ENCODE measurements at places on chromosomes 3 and 15.
A peak's percentile ranks its signal among the peaks of the same experiment; 100 is the strongest.

- no peak for DNase-seq
These were observed 16.2 kb downstream of the CEP19 start for GRCh38 chr3:196695849-196696226.

- DNase-seq: no peak
These were observed 32.9 kb downstream of the VGLL4 start for GRCh38 chr3:11610700-11611275.

GRCh38 chr3:105140899-105141367, 225.8 kb upstream of the ALCAM start:
- no peak for DNase-seq

GRCh38 chr3:144107923-144108322, 136.3 kb downstream of the DIPK2A start:
- DNase-seq: no peak

- DNase-seq: no peak
These were observed 102.9 kb downstream of the CACNA1D start for GRCh38 chr3:53597136-53597915.

DNA sequence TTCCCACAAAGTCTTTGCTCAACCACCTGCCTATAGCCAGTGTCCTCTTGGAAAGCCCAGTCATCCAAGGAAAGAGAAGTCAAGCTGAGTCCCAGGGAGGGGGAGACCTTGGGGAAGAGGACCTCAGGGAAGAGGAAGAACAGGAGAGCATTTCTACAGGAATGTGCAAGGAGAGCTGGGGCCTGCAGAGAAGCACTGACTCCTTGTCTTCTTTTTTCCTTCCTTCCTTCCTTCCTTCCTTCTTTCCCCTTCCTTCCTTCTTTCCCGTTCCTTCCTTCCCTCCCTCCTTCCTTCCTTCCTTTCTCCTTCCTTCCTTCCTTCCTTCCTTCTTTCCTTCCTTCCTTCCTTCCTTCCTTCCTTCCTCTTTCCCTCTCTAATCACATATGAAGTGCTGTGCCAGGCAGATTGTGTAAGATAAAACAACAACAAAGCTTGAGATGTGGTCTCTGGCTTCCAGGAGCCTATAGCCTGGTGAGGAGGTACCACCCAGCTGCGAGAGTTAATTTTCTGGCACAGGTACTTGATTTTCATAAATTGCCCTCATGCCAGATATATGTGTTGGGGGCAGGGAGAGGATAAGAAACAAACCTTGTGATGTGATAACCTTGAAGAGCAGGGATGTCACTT, 70.0 kb downstream of the NOX5 start:
- no peak for DNase-seq

- no peak for DNase-seq
These were observed 211.6 kb downstream of the CNTN3 start for GRCh38 chr3:74402821-74403220.

DNA sequence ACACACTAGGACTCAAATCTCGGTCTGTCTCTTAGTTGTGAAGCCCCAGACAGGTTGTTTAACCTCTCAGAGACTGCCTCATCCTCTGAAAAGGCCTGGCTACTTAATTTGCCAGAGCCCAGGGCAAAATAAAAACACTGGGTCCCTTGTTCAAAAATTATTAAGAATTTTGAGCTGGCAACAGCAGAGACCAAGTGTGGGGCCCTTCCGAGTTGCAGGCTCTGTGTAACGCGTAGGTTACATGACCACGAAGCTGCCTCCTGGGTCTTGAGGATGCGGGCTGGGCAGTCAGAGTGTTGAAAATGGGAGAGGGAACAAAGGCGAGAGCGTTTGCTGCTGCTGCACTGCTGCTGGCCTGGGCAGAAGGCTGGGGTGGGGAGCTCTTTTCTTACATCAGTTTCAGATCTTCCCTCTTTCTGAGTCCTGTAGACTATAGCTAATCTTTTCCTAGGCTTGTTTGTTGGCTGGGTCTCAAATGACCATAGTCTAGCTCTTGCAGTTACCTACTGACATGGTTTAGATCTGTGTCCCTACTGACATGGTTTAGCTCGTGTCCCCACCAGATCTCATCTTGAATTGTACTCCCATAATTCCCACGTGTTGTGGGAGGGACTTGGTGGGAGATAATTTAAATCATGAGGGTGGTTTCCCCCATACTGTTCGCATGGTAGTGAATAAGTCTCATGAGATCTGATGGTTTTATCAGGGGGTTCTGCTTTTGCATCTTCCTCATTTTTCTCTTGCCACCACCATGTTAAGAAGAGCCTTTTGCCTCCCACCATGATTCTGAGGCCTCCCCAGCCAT, 49.9 kb downstream of the CLEC3B start:
- no peak for DNase-seq

DNA sequence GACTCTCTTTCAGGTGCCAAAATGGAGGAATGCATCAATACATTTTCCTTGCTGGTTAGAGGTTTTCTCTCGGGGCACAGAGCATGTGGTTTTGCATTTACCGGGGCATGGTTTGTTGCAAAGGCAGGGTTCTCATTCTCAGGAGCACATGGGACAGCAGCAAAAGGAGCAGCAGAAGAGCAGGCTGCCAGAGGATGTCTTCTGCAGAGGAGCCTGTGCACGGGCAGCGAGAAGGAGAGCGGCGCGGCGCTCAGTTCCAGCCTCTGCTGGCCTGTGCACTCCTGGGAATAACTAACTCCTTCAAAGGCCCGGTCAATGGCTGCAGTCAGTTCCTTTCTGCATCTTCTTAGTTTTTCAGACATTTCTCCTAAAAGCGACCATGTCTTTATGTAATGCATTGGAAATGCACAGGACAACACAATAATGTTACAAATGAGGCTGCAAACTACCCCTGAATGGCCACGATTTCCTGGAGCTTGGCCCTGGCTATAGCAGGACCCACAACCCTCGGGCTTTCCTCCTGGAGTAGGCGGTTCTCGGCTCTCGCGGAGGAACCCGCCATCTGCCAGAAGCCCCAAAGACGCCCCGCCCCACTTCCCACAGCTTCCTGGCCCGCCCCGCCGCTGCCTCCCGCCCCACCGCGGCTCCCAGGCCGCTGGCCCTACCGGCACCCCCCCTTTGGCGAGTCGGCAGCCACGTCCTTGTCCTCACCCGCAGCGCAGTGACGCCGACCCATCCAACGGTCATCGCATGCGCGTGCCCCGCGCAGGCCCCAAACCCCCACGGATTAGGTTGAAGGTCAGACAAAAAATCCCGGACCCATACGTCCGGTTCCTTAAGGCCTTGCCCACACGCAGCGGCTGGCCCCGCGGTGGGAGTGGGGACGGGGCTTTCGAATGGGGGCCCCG, at the start of gene C3orf62:
C3orf62 (minus strand) TSS at position 758 of the 908 bp plus-strand sequence; CDS start at position 398, 360 bp downstream.
- DNase-seq: peak; percentile 86

GRCh38 chr15:68992696-68993095, 21.8 kb upstream of the NOX5 start:
- DNase-seq: no peak

DNA sequence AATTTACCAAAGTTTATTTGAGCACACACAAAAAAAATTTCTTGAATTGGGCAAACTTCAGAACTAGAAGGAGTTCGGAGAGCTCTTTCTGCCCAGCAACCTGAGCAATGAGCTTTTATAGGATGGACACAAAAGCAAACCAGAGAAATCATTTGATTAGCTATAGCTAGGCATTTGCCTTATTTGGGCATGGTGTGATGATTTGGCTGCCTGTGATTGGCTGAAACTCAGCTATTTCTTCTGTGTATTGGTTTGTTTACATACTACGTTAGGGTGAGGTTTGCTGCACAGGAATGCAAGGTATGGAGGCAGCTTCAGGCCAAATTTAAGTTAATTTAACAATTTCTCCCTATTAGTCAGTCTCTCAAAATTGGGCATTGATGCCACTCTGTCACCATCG, 65.1 kb downstream of the NEK11 start:
- DNase-seq: peak; percentile 28

GRCh38 chr3:158820521-158820920, 18.7 kb downstream of the MFSD1 start:
- no peak for DNase-seq

DNA sequence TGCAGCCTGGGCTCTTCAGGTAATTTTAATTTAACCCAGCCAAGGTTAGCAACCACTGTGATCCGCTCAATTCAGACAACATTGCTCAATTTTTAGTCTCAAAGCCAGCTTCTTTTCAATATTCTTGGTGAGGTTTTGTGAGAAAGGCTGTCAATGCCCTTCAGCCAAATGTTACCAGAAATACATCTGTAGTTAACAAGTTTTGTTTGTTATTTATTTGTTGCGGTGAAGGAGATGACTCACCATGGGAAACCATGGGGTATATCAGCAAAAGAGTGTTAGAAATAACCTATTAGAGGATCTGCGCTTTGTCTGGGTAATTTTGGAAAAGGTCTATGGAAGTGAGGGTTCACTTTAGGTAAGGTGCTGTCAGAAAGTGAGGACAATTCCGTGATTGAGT, 5.0 kb downstream of the SLC9C1 start:
- DNase-seq: no peak

GRCh38 chr3:76097589-76097969, 312.2 kb upstream of the ZNF717 start:
- DNase-seq: peak; percentile 66

DNA sequence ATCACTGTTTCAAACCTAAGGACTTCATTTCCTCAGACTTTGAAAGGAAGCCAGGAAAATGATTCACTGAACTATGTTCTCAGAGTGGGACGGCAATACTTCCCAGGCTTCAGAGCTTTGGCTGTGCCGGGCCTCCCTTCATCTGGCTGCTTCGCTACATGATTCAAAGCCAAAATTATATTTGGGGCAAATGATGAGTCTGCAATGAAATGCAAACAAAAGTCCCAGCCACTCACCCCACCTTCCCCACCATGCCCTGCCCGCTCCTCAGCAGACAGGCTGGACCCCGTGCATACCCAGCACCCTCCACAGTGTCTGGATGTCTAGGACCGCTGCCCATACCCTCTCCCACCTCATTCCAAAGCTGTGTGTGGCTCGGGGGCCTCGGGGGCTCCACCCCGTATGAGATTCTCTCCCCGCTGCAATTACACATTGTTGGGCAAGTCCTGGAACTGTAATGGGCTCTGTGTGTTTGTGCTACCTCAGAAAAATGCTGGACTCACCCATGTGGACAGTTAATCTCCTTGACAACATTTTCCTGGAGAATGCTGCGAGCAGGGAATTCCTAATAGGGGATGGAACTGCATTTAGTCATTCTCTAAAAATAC, 32.2 kb downstream of the ATP10A start:
- peak; percentile 76 for DNase-seq

- no peak for DNase-seq
These were observed 23.2 kb upstream of the GNB4 start for GRCh38 chr3:179474480-179474879.

- DNase-seq: peak; percentile 92
These were observed 56.7 kb upstream of the BLM start for GRCh38 chr15:90660195-90660998.

DNA sequence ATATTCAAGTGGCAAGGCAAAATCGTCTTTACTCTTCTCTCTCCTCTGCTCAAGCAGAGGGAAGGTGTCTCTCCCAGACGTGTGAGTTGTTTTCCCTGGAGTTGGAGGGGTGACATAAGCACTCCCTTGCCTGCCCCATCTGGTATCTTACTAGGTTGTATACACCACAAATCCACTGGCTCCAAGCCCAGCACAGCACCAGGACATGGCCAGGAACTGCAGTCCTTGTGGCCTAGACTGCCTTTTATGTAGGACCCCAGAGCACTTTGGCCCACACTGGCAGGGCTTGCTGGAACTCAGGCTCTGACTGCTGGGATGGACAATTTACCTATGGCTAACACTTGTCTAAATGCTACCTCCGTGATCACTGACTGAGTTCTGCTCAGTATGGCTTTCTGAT, 34.0 kb downstream of the DZIP3 start:
- no peak for DNase-seq

DNA sequence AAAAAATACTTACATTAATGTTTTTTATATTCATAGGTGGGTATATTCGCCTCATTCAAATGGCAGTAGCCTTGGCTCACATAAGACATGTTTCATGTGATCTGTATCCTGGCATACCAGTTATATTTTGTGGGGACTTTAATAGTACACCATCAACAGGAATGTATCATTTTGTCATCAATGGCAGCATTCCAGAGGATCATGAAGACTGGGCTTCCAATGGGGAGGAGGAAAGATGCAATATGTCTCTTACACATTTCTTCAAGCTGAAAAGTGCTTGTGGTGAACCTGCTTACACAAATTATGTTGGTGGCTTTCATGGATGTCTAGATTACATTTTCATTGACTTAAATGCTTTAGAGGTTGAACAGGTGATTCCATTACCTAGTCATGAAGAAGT, 3.5 kb downstream of the PDE12 start:
- DNase-seq: no peak

DNA sequence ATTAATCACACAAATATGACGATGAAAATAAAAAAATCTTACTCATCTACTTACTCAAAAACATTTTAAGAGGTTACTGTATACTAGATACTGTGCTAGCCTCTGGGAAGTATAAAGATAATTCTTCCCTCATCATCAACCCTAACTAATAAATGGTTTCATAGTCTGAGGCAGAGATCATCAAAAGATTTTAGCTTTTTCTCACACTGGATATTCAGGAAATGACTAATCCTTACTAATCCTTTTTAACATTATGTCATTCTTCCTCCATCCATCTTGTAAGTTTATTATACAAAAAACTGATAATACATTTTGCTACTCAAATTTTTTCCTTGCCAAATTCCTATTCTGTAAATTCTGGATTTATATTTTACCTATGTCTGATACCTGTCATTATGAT, 29.7 kb downstream of the ACAD11 start:
- DNase-seq: no peak

GRCh38 chr3:61134532-61134931, 116.7 kb downstream of the FHIT start:
- no peak for DNase-seq

DNA sequence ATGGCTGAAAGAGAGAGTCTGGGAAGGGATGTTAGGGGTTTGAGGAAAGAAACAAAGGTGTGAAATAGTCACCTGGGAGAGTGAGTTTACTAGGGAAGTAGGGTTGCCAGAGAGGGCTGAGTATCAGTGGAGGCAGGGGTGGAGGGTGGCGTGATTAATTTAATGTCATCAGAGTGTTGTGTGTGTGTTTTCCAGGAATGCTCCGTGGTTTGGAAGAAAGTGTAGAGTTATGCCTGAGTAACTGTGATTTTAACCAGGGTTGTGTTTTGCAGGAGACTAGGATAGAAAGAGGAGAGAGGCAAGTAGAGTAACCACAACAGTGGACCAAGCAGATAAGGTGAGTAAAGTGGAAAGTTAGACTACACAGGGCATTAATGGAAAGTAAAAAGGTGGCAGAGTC, 27.2 kb downstream of the PLD1 start:
- no peak for DNase-seq

GRCh38 chr3:103167850-103168249, 733.0 kb downstream of the ZPLD1 start:
- no peak for DNase-seq

DNA sequence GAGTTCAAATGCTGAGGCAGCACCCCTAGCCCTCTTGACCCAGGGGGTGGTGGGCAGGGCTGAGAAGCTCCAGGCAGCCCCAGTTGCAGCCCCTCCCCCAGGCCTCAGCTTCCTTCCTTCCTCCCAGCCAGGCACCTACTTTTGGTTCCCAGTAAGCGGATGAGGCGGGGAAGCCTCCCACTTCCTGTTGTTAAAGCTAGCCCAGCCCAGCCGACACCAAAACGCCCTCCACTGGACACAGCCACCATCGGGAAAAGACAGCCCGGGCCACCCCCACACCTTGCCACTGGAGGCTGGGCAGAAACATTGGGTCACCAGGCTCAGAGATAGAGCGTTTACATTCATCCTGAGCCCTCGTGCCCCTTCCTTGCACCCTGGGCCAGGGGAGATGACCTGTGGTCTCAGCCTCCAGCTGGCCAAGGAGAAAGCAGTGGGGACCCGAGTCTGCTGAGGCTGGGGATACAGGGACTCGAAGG, 3.5 kb downstream of the DUSP7 start:
- DNase-seq: peak; percentile 75

GRCh38 chr3:159032311-159032710, 230.5 kb downstream of the MFSD1 start:
- peak; percentile 32 for DNase-seq

GRCh38 chr15:72732516-72732915, 46.5 kb downstream of the BBS4 start:
- DNase-seq: no peak
